Activated T-helper 17 cell treated with anti-CD3 and anti-CD28 coated beads, Interleukin-2, amount 50 U/mL, for 72 hours (primary cell): ENCODE measurements at places on chromosomes 16 and 17. TPM values are rescaled to one million over a fixed set of nuclear protein-coding genes. Genes with fewer than 3 reads are reported as not detected.

GRCh38 chr17:76076765-76077583 lies 2.0 kb upstream of the ZACN start:
- no peak for ATAC-seq

GRCh38 chr17:65529040-65529633 lies 32.3 kb downstream of the AXIN2 start:
- no peak for ATAC-seq

DNA sequence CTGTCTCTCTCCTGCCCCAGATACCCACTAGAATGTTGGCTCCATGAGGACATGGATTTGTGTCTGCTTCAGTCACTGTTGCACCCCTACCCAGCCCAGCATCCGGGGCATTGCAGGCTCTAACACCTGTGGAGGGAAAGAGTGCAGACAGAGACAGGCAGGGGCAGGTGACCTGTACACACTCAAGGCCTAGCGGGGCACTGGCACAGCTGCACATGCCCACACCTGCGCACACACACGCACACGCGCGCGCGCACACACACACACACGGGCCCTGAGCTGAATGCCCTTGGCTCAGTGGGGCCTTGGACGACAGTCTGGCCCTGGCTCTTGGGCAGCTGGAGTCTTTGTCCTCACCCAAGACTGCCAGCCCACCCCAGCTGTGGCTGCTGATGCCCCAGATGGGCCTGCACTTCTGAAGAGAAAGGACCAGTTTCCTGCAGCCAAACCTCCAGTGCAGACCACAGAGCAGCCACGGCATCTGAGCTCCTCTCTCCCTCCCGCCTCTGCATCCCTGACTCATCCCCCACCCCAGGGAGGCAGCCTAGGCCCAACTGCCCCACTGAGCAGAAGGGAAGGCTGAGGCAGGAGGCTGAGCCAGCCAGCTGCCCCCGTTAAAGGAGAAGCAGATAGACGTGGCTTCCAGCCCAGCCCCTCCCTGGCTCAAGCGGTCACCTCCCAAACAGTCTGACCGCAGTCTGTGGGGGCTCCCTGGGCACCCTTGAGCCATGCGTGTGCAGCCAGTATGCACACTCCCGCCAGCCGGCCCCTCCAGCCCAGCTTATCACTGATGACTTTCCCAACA lies 12.3 kb upstream of the RAI1 start:
- peak; percentile 78 for ATAC-seq

DNA sequence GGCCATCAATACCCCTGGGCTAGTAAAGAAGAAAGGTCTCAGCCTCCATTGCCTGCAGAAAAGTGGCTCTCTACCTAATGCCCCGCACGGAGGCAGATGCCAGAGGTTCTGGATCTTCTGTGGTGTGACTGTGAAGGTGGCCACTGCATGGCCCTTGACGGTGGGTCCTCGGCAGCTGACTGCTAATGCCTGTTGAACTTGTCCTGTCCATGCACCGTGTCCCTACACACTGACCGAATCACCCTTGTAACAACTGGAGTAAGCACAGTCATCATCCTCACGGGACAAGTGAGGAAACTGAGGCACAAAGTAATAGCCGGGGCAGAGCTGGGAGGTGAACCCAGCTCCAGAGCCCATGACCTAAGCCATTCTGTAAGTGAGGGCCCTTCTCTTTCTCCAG lies 48.8 kb downstream of the MYH11 start:
- no peak for ATAC-seq

Gene LRRC37A
- total RNA-seq: 3.7 TPM

Gene PRRT2
- total RNA-seq: 1.2 TPM

Gene ESRP2
- total RNA-seq: 0.15 TPM
